Endothelial cell of umbilical vein (primary cell): ENCODE measurements at places on chromosomes 16 and 17. TPM values are rescaled to one million over a fixed set of nuclear protein-coding genes. Genes with fewer than 3 reads are reported as not detected.
A peak's percentile ranks its signal among the peaks of the same experiment; 100 is the strongest.

GRCh38 chr16:4515611-4516233 lies 22.9 kb downstream of the CDIP1 start:
- peak; percentile 89 for DNase-seq

GRCh38 chr16:30147843-30148510 lies 25.0 kb upstream of the MAPK3 start:
- no peak for DNase-seq

The TBC1D3C gene
- polyA plus RNA-seq: not detected in 2 replicates

The SOST gene
- not detected in 2 replicates for polyA plus RNA-seq

DNA sequence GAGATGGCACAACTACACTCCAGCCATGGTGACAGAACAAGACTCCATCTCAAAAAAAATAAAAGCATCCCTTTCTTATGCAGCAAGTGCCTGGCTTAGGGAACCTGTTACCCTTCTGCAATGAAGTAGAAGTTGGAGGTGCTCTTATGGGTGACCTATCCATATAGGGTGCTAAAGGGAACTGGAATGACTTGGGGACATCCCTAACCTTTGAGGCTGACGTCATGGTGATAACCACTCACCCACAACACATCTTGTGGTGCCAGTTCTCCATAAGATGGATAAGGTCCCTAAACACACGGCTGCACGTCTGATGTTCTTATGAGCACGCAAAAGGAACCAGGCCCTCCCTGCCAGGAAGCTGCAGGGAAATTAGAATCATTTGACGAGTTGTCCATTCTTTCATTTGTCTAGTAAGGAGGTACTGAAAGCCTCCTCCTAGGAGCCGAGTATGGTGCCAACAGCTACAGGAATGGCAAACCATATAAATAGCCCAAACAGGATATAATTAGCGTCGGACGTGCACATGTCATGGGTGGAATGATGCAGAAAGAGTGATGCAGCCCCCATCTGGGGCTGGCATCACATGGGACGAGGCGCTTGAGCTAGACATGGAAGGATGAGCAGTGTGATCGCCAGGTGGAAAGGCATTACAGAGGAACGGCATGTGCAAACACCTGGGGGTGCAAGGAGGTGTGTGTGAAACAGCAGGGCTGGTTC lies 52.5 kb downstream of the ARHGAP27 start:
- no peak for DNase-seq

DNA sequence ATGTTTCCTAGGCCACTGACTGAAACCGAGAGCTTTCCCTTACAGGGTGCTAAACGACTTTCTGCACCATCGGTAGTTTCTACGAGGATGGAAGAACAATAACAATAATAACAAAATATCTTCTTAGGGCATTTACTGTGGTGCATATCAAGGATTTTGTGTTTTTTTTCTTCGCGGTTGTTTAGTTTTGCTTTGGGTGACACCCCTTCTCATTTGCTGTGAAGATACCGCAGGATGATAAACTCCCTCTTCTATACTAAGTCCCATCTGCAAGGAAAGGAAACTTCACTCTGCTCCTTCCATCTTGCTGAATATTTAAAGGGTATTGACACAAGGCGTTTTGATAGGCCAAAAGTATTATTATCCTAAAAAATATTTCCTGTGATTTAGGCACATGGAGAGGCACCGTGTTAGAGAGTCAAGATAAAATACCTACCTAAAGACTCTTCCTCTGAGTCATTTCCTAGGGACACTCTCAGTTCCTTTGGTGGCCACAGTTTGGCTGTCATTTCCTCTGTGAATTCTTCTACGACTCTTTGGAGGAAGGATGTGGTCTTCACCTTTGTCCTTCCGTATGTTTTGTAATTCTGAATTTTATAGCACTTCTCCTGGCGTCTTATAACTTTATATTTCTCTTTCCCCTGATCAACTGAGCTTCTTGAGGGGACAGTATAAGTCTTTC lies 318.8 kb downstream of the CDH13 start:
- peak; percentile 69 for DNase-seq

GRCh38 chr17:17523731-17524490 lies 27.7 kb upstream of the RASD1 start:
- no peak for DNase-seq

The KRTAP2-3 gene
- not detected in 2 replicates for polyA plus RNA-seq
